Activated T-helper 1 cell treated with anti-CD3 and anti-CD28 coated beads, Interleukin-12 subunit alpha, Interleukin-12 subunit beta, Interleukin-2, Interleukin-4 antibody, amounts not matched to agents 30 ng/mL and 10 ng/mL and 1 ng/mL, durations not matched to agents 14 hours and 24 hours and 36 hours (primary cell): ENCODE measurements at places on chromosomes 3 and 15. TPM values are rescaled to one million over a fixed set of nuclear protein-coding genes. Genes with fewer than 3 reads are reported as not detected.

Gene PIK3CA
- total RNA-seq = 18.9 and 19.7 TPM in 2 replicates

Gene EFCC1
- total RNA-seq = 0.21 and 0.22 TPM in 2 replicates

Gene ISG20
- 31.2 and 34.9 TPM in 2 replicates for total RNA-seq

Gene SERPINI2
- total RNA-seq = not detected in 2 replicates

Gene FAN1
- 26.5 and 27.7 TPM in 2 replicates for total RNA-seq

Gene DPPA4
- total RNA-seq = not detected in 2 replicates

Gene CHRD
- not detected in 2 replicates for total RNA-seq

- no peaks in the 10 kb centered on the region for H3K36me3 ChIP-seq
- H3K27me3 ChIP-seq = peaks cover 2% of the 10 kb centered on the region
- no peaks in the 10 kb centered on the region for H3K4me1 ChIP-seq
- H3K27ac ChIP-seq = no peak overlapping the region
- DNase-seq = no peak
These were observed 30.7 kb upstream of the KY start for GRCh38 chr3:134681522-134681900.

- no peak overlapping the region for H3K27ac ChIP-seq
- no peaks in the 10 kb centered on the region for H3K4me1 ChIP-seq
- no peak for DNase-seq
- H3K4me3 ChIP-seq = no peak overlapping the region
- H3K27me3 ChIP-seq = no peaks in the 10 kb centered on the region
- H3K36me3 ChIP-seq = peaks cover 35% of the 10 kb centered on the region
These were observed 16.5 kb downstream of the DIS3L start for GRCh38 chr15:66309828-66310227.

- H3K36me3 ChIP-seq = no peaks in the 10 kb centered on the region
- peaks cover 4% of the 10 kb centered on the region for H3K27me3 ChIP-seq
- H3K4me1 ChIP-seq = no peaks in the 10 kb centered on the region
- no peak for DNase-seq
- H3K4me3 ChIP-seq = no peak overlapping the region
- H3K27ac ChIP-seq = no peak overlapping the region
These were observed 93.6 kb upstream of the POU1F1 start for GRCh38 chr3:87370007-87370406.

DNA sequence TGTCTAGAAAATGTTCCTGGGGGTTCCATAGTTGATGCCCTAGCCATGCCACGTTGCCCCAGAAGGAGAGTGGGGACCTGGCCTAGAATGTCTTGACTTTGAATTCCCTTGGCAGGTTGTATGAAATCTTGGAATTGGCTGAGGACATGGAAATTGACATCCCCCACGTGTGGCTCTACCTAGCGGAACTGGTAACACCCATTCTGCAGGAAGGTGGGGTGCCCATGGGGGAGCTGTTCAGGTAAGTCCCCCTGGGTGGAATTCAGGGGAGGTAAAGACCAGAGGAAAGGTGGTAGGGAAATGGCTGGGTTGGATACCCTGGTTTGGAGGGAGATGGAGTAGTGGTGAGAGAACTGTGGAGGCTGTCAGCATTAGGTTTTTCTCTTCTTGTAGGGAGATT lies 8.9 kb upstream of the FAM131A start:
- H3K36me3 ChIP-seq = peaks cover 86% of the 10 kb centered on the region
- no peak overlapping the region for H3K4me3 ChIP-seq
- DNase-seq = no peak
- peaks cover 38% of the 10 kb centered on the region for H3K4me1 ChIP-seq

DNA sequence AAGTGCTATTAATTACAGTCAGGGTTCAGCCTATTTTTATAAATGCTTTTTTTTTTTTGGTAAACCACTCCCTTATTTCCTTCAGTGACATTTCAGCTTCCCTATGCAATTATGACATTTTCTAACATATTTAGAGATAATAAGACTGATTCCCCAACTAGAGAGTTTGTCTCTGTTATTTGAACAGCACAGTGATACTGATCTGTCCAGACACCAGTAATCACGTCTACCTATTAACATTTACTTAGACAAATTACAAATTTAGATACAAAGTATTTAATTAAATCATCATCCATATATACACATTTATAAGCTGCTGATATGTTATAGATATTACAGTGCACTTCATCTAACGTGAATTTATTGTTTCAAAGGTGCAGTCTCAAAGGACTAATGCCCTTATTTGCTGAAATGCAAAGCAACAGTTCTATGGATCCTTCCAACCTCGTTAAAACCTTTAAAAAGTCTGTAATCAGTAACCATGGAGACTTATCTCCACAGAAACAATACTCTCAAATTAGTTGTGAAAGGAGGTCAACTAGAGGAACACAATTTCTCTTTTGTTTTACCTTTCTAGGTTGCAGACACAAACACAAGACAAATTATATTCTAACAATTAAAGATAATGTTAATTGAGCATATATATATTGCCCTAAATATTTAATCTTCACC lies 1531.1 kb downstream of the SI start:
- no peak for DNase-seq
- H3K27me3 ChIP-seq = no peaks in the 10 kb centered on the region
- H3K27ac ChIP-seq = no peak overlapping the region
- H3K4me3 ChIP-seq = no peak overlapping the region

- no peak for DNase-seq
- H3K36me3 ChIP-seq = no peaks in the 10 kb centered on the region
- H3K4me3 ChIP-seq = no peak overlapping the region
- no peaks in the 10 kb centered on the region for H3K4me1 ChIP-seq
- H3K27me3 ChIP-seq = no peaks in the 10 kb centered on the region
These were observed 238.5 kb downstream of the NSUN3 start for GRCh38 chr3:94301366-94301765.

DNA sequence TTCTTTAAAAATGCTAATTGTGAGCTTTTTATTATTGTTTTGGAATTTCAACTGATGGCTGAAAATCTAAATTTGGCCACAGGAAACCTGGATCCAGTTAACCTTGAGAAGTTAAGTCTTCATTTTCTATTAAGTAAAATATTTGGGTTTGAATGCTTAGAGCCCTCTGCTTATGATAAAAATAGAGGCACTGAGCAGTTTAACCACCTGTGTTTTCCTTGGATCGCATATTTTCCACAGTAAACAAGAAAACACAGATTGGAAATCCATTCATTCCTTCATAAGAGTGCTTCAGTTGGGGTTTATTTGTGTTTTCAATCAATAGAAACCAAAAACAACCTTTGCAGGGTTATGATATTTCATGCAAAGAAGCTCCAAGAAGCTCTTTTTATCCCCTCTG lies 77.2 kb upstream of the HES1 start:
- no peak overlapping the region for H3K27ac ChIP-seq
- no peaks in the 10 kb centered on the region for H3K36me3 ChIP-seq
- peaks cover 9% of the 10 kb centered on the region for H3K4me1 ChIP-seq
- H3K4me3 ChIP-seq = peak overlapping the region; percentile 11
- no peaks in the 10 kb centered on the region for H3K27me3 ChIP-seq
- no peak for DNase-seq

GRCh38 chr15:39238443-39238842 lies 342.4 kb upstream of the THBS1 start:
- no peak for DNase-seq
- peaks cover 4% of the 10 kb centered on the region for H3K27me3 ChIP-seq
- no peaks in the 10 kb centered on the region for H3K4me1 ChIP-seq
- no peak overlapping the region for H3K27ac ChIP-seq
- H3K4me3 ChIP-seq = no peak overlapping the region

DNA sequence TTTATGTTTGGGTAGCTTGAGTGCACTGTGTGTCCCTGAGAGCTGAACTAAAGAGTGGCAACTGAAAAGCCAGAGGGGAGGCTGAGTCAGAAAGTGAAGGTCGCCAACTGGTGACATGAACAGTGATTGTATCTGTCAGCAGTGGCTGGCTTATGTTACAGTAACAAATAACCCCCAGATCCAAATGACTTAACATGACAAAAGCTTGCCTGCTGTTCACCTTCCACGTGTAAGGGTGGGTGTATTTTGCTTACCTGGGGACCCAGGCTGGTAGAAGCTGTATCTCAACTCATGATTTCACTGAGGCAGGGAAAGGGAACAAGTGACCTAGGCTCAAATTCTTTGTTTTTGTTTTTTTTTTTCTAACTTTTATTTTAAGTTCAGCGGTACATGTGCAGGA lies 147.3 kb downstream of the THSD4 start:
- DNase-seq = no peak
- H3K27ac ChIP-seq = no peak overlapping the region
- no peak overlapping the region for H3K4me3 ChIP-seq
- no peaks in the 10 kb centered on the region for H3K4me1 ChIP-seq
- H3K36me3 ChIP-seq = no peaks in the 10 kb centered on the region

DNA sequence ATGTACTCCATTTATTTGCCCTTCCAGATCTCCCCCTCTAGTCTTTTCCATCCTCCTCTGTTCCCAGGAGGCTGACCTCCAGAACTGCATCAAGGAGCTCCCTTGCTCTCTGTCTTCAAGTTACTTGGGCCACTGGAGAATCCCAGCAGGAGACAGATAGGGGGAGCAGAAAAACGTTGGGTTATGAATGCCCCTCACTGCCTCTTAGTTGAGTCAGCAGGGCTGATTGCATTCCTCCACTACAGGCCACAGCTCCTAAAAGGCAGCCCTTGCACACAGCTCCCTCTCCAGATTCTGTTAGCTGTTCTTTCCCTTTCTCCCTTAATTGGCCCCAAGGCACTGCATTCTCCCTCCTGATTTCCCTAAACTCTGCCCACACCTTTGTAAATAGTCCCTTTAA lies 12.4 kb upstream of the CEP152 start:
- no peaks in the 10 kb centered on the region for H3K4me1 ChIP-seq
- peaks cover 7% of the 10 kb centered on the region for H3K27me3 ChIP-seq
- no peak overlapping the region for H3K4me3 ChIP-seq
- H3K27ac ChIP-seq = no peak overlapping the region
- DNase-seq = no peak
